ENCODE measurements at places on chromosomes 6 and 20.

DNA sequence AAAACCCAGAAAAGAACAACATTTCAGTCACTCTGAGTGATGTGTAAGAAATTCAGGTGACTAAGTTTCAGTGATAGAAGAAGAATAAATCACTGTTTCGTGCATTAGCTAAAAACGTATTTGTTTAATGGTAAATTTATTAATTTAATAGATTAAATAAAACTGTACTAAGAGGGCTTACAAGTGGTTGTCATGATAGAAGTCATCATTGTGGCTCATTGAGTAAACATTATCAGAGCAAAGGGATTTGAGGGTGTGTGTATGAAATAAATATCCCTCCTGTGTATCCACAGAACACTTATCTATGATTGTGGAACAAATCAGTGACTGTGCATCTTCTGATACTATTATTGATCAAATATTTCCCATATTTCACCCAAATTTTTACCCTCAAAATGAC, 40.1 kb downstream of the THEMIS start:
- no peak for DNase-seq

GRCh38 chr6:79498842-79499241, 38.4 kb downstream of the LCA5 start:
- DNase-seq, result no peak

GRCh38 chr6:89562093-89562973, 76.2 kb downstream of the LYRM2 start:
- no peak for DNase-seq

- no peak for DNase-seq
Observed at GRCh38 chr20:30816182-30816645, 441.2 kb upstream of the DEFB115 start.

DNA sequence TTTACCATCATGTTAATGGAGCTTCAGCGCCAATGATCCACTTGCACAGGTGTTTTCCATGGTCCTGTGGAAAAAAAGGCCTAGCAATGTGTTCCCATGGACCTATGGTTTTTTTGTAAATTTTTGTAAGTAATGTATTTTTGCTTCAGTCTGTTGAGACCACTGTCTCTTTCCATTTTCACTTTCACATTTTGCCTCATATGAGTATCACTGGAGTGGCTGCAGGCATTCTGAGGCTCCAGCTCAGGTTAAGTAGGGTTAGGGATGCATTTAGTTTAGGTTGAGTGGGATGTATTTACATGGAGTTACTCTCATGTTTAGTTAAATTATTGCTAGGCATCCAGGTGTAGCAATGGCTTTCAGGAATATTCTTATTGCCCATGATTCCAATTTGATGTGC, 19.2 kb upstream of the LMBRD1 start:
- no peak for DNase-seq

DNA sequence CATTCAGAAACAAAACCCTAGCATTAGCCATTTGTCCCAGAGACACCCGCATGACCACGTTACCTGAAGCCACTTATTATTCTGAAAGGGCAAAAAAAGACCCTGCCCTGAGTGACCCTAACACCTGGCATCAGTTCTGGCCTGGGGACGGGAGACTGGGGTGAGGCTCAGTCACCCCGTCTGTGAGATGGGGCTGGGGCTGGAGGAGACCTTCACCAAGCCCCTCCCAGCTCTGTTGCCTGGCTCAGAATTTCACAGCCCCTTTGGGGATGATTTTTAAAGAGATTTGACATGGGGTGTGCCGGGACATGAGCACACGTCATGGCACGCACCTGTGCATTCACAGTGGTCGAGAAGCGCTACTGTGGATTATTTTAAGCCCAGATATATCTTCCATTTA, 1.4 kb upstream of the BPIFB6 start:
- DNase-seq, result no peak

DNA sequence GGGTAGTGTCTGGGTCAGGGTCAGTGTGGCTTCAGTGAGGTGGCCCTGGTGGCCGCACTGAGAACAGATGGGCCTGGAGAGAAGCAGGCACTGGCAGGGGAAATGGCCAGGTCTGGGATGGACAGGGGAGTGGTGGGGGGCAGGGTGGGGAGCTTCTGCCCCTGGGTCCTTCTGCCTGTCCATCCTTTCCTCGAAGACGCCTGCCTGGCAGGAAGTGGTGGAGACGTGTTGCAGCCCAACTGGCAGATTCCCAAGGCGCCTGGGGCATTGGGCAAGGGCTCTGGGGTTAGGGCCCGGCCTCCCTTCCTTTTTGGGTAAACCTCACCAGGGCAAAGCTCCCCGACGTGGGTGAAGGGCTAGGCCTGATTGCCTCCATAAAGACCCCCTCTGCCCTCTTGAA, 10.4 kb downstream of the SRC start:
- DNase-seq, result no peak

- DNase-seq, result no peak
Observed at GRCh38 chr20:47029845-47030244, 135.2 kb downstream of the EYA2 start.

DNA sequence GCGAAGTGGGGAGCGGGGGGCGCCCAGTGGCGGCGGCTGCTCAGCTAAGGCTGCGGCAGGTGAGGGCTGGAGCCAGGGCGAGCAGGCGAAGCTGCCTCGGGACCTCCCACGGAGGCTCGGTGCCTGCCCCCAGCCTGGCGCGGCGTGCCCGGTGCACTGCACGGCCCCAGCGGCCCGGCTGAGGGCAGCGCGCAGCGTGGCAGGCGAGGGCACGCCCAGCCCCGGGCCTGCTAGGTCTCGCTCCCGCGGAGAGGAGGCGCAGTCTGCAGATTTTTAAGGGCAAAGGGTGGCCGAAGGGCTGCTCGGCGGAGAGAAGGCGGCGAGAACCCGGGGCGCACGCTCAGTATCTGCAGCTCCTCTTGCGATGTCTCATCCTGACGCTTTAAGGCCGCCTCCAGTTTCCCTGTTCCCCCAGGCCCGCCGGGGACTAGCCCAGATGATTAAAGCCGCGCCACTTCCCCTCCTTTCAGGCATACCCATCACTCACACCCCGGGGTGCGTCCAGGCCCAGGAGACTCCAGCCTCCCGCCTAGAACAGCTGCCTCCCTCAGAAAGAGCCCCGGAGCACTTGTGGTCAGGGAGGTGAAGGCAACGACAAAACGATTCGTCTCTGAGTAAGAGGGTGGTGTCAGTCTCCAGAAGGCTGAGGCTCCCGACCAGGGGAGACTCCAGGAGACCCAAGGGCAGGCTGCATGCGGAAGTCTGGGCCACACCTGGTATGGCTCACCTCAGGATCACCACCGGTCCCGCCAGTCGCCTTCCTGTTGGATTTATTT, at the start of gene FERMT1:
Gene FERMT1 (minus strand): TSS at position 158 of the 776 bp plus-strand sequence. CDS start 3,476 bp downstream, outside the sequence.
- no peak for DNase-seq

- no peak for DNase-seq
Observed at GRCh38 chr6:52820198-52820597, 16.6 kb upstream of the GSTA1 start.
